ENCODE measurements at places on chromosomes 1 and 21. TPM values are rescaled to one million over a fixed set of nuclear protein-coding genes. Genes with fewer than 3 reads are reported as not detected.

GRCh38 chr1:1947493-1947892 lies 28.4 kb upstream of the TMEM52 start:
- DNase-seq: no peak

- no peak for DNase-seq
Observed at GRCh38 chr1:9088807-9089206, 19.4 kb upstream of the SLC2A5 start.

DNA sequence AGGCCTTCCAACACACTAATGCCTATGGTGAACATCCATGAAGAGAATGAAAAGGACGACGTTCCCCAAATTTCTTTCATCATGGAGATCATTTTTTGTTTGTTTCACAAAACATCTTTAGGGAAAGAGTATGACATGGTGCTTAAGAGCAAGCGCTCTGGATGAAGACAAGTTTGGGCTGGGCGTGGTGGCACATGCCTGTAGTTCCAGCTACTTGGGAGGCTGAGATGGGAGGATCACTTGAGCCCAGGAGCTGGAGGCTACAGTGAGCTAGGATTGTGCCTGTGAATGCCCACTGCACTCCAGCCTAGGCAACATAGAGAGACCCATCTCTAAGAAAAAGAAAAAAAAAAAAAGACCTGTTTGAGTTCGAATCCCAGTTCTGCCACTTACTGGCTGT lies 253.1 kb downstream of the PTPRU start:
- no peak for DNase-seq

DNA sequence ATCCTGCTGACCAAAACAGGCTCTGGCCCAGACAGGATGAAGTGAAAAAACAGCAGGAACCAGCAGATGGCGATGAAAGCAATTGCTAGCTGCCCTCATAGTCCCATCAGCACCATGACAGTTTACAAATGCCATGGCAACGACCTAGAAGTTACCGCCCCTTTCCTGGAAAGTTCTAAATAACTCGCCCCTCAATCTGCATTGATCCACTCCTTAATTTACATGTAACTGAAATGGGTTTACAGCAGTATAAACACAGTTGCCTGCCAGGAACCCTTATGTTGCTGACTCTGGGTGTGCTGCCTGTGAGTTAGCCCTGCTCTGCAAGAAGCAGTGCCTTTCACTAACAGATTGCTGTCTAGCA lies 65.5 kb upstream of the CR1L start:
- DNase-seq: no peak

- DNase-seq: no peak
Observed at GRCh38 chr1:41691424-41691823, 206.9 kb upstream of the EDN2 start.

DNA sequence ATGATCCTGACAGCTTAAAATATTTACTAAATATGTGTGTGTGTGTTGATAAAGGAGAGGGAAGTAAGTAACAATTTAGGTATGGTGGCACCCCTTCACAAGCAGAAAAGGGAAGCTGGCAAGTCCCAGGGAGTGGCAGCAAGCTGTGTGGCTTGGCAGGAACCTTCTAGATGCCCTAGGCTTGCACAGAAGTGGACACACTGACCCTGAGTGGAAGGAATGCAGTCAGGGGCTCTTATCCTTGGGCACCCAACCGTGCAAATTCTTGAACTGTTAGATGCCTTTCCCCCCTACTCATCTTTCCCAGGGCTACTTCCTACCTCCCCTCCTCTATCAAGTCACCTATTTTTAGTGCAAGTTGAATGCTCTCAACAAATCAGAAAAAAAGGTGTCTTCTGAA lies 18.9 kb downstream of the ACP6 start:
- no peak for DNase-seq

The HPCAL4 gene
- 0.23 TPM for polyA plus RNA-seq
